ENCODE measurements at places on chromosomes 1 and 21.

DNA sequence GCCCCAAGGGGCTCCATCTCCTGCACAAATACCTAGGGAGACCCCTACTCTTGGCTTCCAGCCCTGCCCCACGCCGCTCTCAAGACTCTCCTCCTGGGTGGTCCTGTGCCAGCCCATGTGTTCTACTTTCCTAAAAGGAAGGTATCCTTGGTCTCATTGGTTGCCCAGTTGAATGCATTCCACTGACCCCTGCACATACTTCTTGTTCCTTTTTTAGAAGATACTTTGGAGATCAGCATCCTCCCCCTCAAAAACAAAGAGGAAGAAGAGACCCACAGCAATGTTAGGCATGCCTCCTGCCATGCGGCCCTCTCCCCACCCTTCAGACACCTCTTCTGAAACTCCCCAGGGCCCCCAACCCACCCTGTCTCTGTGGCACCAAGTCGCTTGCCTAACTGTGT, 4.1 kb downstream of the SLAMF9 start:
- no peak for DNase-seq

- DNase-seq: no peak
These were observed 70.3 kb downstream of the CD46 start for GRCh38 chr1:207822124-207822601.

DNA sequence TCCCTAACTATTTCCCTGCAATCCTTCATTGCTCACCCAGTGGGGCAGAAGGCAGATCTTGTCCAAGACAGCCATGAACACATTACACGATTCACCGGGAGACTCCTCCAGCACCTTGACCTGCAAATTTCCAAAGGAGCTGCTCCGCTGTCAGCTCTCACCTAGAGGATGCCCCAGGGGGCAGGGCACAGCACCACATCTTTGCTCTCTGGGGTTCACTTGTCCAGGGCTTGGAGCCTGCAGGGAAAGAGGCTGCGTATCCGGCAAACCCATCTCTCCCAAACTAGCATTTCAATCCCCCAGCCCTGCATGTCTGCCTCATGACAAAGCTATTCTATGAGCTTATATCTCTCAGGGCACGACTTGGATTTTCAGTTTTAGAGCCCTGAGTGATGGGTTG, 35.1 kb upstream of the OLIG2 start:
- DNase-seq: no peak

DNA sequence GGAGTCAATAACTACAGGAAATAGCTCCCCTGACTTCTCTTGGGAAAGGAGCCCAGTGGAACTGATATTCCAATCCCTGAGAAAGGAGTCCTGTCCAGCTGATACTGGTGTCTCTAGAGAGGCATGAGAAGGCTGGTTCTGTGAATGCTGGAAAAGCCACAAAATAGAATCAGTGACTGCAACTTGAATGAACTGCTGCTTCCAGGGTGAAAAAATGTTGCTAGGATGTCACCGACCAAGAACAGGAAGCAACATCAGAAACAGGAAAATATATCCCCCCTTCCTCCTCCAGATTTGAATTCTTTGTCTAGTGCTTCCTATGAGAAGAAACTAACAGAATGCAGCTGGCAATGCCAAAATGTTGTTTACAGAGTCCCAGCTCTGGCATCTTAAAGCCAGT, 269.3 kb upstream of the LYPLAL1 start:
- no peak for DNase-seq

DNA sequence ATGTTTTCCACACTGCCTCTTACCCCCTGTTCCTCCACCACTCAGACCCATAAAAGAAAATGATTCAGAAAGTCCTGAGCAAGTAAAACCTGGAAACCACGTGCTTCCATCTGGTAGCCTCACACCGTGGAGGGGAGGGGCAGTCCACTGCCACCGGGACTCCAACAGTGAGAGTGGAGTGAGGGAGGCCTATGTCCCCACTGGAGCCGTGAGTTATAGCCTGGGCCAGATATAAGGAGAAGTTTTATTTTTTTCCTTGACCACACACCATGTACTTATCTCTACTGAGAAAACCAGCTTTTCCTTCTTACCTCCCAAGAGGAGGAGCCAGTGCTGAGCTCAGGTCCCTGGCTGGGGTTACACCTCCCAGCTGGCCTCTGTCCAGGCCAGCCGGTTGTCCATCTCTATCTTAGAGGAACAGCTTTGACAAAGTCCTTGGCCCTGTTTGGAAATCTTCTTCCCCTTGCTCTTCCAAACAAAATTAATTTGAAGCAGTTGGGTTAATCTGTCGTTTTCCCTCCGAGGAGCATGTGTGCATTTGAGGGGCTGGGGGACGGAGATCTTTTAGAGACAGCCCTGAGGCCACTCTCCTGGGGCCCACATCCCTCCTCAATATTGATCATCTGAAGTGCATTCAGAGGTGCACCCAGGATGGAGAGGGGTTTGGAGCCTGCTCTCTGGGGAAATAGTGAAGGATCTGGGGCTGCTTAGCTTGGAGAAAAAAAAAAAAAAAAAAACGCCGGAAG, 49.1 kb upstream of the SERBP1 start:
- DNase-seq: no peak

DNA sequence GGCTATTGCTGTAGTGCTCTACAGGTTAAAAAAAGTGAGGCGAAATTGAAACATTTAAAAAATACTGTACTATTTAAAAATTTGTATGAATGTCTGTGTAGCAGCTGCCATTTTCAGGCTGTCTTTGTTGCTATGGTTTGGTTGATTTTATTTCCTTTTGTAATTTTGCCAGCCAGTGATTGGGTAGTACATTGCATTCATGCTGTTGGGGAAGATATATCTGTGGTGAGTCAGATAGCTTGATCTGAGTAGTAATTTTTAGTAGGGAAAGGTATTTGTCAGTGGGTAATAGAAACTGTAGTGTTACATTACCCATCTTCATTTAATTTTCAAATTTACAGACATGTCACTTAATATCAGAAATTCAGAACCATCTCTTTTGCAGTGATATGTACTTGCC, 15.0 kb downstream of the NFIA start:
- no peak for DNase-seq

GRCh38 chr1:52209429-52209828, 67.5 kb downstream of the ZFYVE9 start:
- DNase-seq: no peak

GRCh38 chr21:39364949-39365348, 16.1 kb upstream of the HMGN1 start:
- DNase-seq: no peak

DNA sequence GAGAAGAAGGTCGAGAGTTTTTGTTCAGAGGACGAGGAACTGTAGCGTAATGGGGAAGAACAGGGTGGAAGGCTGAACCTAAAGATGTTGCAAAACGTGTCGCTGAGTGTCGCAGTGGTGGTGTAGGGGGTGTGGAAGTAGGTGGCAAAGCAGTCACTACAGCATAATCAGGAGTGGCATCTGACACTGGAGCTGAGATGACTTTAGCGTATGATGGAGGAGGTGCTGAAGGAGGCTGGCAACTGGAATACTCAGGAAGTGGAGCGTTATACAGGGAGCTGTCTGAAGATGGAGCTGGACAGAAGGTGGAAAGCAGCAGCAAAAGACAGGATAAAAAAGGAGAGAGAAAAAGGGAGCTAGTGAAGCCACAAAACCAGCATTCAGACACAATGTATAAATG, 89.9 kb upstream of the LBR start:
- no peak for DNase-seq

GRCh38 chr1:181222972-181223505, 134.5 kb downstream of the IER5 start:
- no peak for DNase-seq

DNA sequence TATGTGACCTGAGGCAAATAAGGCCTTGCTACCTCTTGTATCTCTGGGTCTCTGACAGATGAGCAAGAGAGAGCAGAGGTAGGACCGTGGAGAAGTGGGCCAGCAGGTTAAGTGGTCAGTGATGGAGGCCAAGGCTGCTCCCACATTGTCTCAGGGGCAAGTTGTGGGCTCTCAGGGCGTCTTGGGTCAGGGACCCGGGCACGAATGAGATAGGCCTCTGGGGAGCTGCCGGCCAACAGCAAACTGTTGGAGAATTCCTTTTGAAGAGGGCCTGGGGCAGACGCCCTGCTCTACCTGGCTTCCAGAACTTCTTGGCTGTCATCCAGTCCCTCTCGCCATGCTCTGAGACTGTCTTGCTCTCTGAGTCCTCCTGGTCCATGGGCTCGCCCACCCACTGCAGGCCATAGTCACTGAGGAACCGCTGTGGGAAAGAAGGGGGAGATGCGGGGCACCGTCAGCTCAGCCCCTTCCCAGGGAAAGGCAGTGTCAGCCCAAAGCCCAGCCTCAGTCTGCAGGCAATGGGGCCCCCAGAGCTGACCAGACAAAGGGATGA, 12.4 kb downstream of the UBXN11 start:
- DNase-seq: no peak

GRCh38 chr21:41614511-41614910, 106.6 kb upstream of the TMPRSS2 start:
- DNase-seq: no peak

GRCh38 chr1:31715087-31715872, 11.5 kb upstream of the COL16A1 start:
- DNase-seq: peak; percentile 82

DNA sequence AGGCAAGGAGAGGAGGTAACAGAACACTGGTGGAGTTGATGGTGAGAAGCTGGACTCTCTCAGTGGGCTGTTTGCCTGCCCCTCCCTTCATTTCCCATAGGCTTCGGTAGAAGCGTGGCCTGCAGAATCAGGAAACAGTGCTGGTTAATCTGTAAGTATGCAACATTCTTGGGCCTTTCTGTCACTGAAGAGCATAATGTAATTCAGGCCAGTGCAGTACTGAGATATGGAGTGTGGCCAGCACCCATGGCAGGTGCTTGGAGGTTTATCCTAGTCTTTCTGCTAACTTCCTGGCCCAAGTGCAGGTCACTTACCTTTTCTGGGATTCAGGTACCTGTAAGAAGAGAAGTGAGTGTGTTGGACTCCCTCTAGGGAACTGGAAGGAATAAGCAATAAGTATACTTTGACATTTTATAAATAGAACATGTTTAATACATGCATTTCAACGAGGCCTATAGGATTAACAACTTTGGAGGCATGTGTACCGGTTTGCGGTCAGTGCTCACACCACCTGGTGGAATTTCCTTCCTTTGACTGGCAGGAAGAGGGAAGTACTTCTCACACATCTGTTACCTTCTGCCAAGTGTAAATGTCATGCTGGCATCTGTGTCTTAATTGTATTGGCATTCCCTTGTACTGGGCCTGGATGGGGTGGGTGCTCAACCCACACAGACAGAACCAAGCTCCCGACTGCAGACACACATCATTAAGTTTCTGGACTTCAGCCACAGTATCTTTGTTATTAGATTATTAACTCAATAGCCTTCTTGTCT, 105.5 kb downstream of the KIF26B start:
- DNase-seq: no peak

DNA sequence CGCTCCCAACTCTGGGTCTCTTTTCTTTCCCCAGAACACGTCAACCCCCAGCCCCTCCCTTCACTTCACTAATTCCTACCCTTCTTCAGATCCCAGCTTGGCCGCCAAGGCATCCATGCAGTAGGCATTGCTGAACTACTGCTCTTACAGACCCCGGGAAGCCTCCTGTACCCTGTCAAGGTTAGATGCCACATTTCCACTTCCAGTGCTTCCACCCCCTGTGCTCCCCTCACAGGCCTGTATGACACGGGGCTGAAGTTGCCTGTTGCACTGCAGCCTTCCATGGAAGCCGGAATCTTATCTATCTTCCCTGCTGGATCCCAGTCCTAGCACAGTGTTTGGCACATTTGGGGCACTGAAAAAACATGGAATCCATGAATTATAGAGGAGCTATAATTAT, 99.0 kb upstream of the SOD1 start:
- no peak for DNase-seq

GRCh38 chr1:164659621-164660411, 100.8 kb downstream of the PBX1 start:
- DNase-seq: no peak
